DND-41 (cell line): ENCODE measurements at places on chromosomes 2 and 18.

GRCh38 chr2:182132605-182133004, 147.0 kb downstream of the PPP1R1C start:
- DNase-seq: no peak

DNA sequence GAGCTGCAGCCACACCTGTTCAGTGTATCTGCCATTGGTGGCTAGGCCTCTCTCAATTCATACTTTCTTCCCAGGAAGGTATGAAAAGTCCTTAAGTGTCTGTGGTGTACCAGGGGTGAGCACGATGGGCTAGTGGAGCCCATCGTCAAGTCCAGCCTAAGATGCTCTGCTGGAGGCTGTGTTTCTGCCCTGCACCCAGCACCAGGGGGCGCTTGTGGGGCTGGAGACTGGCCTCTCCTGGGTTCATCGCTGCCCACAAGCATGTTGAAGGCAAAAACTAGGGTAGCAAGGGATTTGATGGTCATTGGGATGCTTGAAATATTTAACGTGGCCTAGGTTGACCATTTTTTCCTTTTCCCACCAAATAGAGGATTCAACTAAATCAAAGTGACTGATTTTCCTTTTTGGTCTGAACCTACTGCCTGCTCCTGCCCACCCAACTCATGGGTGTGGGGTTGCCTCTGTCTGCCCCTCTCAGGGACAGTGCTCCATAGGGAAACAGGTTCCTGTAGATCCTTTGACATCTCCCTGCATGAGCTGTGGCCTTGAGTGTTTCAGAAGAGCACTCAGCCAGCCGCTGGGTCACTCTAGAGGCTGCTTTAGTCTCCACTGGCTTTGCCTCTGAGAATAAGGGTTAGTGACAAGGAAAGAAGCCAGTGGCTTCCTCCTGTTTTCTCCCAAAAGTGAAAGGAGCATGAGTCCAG, 59.0 kb downstream of the TPGS2 start:
- no peak for DNase-seq

DNA sequence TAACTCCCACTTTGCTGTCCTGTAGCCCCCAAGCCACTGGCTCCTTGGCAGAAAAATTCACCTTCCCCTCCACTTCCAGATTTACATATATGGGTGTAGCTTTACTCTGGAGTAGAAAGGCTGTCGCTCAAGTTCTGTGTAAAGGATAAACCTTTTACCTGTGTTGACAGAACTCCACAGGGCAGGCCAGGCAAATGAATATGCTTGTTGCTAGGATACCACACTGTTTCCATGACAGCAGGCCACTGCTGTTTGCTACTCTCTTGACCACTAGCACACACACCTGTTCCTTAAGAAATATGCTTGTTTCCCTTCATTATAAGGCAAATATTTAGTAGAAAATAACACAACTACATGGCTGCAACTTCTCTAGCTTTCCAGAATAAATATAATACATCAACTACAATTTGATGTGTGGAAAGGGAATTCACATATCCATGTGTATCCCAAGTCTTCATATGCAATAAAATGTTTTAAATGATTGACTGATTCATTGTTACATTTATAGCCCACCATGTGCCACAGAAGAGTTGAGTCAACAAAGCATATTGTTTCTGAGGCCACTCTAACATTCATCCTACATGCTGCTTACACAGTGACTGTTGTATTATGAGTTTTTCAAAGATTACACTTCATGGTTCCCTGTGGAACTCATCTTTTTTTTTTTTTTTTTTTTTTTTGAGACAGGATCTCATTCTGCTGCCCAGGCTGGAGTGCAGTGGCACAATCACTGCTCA, 56.2 kb upstream of the ROCK1 start:
- DNase-seq: no peak

DNA sequence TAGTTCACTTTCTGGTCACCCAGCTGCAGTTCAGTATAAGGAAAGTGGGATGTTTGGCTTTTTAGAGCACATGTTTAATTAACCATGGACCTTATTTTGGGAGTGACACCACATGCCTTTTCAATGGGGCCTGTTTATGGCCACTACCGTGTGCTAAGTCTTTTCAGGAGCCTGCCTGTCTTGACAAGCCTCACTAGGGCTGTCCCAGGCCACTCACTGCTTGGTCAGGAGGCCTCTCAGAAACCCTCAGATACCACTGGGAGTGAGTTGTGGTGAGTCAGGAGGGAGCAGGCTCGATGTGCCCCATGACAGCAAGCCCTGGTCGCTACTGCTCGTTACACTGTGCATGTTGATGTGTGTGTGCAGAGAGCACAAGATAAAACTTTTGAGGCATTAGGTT, 123.0 kb downstream of the MAP4K4 start:
- DNase-seq: no peak

DNA sequence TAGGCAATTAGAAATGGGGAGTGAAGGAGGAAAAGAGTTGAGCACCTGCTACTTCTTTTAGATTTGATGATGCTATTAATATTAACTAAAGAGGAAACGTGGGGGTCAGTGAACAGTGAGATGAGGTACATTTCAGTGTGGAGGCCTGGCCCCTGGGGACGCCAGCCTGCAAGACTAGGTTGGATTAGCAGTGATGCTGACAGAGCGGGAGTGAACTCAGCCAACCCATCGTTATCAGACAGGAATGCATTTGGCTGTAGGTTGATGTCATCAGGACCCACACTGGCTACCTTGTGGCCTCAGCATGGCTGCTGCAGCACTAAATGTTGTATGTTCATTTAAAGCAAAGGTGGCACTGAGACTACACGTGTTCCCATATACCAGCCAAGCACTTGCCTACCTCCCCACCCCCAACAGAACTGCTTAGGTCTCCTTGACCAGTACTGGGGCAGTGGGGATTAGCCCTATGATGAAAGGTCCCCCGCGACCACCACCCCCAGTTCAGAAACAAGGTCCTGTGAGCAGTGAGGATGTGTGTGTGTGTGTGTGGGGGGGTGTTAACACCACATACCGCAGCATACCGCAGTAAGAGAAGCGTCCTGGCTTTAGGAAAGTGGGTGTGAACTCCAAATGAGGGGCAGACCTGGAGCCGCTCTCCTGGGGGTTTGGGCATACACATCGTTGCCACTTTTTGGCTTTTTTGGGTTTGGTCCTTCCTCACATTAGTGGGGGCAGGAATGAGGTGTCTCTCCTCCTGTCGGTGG, 26.0 kb downstream of the DGKD start:
- no peak for DNase-seq

DNA sequence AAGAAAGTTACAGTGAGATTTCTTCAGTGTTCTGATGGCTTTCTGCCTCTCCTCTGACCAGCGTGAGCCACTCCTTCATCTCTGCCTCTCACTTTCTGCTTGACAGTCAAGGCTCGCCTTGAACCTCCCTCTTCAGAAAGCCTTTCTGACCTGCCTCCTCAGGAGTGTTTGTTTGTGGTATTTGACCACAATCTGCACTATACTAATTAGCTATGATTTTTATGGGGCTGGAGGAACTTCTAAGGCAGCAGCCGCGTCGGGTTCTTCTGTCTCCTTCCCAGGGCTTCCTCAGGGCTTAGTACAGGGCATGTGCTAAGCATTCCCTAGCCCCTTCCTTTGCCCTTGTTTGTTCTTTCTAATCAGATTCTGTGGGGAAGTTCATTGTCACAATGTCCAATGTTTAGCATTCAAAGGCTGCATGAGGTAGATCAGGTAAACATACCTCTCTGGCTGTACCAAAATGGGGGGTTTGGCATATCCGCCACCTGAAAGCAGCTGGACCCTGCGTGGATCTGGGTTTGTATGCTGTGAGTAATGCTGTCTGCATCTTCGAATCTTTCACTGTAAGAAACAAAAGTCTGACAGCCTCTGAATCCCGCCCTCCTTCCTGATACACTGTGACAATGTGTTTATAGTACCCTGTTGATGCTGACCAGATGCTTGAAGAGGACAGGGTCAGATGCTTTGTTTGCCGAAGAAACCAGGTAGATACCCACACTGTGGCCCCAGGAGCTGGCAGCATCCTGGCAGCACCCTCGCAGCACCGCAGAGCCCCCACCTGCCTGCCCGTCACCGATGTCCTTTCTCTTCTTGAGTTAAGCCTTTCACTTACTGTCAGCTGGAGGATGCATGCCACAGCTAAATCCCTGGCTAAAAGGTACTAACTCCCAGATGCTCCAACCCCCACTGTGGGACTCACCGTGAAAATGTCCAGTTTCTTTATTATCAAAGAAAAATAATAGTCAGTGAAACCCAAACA, 260.8 kb upstream of the HDAC4 start:
- DNase-seq: no peak

DNA sequence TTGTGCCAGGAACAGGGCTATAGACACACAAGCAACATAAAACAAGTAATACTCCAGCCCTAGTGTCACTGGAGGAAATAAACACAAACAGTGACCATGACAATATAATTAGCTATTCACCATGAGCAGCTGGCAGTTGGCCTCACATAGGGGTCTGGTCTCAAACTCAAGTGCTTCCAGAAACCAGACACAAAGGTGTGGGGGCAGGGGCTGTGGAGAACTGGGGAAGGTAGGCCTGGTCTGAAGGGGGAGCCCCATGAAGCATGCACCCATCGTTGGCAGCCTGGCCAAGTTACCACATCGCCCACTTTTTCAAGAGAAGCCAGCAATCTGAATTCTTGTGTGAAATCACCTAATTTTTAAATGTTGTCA, 49.5 kb upstream of the SP3 start:
- no peak for DNase-seq

DNA sequence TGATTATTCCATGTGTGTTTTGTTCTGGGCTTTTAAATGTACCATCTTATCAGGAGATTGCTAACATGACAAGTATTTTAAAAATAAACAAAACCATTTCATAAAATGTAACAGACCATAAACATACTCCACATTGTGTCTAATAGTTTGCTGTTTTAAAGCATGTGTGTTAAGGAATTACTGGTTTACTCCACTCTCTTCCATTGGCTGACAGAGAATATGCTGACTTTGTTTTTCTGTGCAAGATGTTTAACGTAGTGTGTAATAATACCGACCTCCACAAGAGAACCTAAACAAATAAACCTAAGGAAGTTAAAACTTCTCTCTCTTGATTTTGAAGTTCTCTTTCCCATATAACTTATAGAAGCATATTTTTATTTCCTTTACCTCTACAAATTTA, 17.0 kb upstream of the TMEM18 start:
- no peak for DNase-seq

DNA sequence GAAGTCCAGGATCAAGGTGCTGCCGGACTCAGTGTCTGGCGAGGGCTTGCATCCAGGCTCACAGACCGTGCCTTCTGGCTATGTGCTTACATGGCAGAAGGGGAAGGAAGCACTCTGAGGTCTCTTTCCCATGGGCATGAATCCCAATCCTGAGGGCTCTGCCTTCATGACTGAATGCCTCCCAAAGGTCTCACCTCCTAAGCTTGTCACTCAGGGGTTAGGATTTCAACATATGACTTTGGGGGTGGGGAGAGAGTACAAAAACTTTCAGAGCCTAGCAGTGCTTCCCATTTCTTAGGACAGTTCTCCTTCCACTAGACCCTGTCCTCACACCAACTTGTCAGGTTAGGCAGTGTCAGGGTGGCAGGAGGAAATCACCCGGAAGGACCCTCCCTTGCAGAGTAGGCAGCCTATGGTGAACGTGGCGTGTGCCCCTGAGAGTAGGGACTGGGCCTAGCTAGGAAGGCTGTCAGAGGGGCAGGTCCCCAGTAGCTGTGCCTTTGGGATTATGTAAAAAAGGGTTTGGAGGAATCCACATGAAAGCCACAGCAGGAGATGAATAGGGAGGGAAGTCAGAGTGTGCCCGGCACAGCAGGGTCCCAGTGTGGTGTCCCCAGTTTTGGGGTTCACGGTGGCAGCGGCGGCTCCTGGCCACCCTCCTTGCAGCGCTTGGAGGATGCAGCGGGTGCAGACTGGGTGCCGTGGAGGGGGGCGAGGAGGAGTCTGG, 233.3 kb downstream of the LDLRAD4 start:
- DNase-seq: peak; percentile 4

DNA sequence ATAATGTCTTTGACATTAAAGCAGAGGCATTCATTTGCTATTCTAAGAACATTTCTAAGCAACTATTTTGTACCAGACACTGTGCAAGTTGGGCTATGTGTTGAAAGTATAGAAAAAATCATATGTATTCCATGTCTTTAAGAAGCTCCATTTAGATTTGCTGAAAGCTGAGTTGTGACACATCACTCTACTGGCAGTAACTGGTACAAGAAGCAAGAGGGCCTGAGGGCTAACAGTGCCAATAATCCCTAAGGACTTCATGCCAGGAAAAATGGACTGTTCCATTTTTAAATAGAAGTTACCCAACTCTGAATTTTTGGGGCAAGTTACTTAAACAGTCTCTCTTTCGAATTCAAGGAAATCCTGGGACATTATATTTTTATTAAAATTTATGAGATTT, 178.7 kb downstream of the SRBD1 start:
- DNase-seq: no peak

DNA sequence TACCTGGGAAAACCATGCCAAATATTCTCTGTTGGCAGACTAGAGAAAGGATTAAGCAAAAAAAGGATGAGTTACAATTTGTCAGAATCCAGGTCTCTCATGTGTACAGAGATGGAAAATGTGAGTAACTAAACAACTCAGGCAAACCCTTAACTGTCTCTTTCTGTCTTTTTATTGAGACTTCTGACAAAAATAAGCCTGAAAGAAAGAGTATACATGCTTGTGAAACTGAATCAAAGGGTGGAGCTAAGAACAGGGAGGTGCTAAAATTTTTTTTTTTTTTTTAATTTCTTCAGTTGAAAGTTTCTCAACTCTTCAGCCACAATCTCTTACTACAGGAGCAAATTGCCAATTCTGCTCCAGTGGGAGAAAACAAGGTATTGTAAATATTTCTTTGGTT, at the start of gene SERPINB10:
SERPINB10 (plus strand) TSS at position 295 of the 400 bp plus-strand sequence. CDS start 7,553 bp downstream, outside the sequence.
- no peak for DNase-seq

DNA sequence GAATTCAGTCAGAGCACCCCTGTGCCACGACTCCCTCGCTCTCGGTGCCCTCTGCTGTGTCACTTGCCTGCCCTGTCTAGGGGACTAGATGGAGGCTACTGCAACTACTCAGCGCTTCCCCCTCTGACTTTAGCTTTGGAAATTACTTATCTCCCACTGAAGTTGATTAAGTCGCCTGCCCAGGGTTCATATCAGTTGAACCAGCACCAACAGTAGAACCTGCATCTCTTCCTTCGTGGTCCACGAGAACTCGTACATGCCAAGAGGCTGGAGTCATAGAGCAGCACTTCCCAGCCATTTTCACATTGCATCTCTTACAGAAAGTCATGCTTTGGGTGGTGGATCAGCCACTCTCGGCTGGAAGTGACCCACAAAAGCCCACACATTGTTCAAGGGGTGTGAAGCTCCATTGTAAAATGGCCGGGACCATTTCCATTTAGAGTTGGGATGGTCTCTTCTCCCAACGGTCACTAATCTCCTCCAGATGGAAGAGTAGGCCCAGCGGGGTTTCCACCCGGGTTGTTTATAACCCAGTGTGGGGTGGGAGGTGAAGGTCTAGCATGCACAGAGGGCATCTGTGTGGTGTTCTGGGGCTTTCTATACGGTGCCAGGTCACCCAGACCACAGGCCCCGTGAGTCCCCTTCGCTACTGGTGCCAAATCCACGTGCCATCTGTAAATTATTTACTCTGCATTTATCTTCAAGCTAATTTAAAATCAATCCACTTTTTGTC, 38.0 kb downstream of the STEAP3 start:
- no peak for DNase-seq
